NB4 (cell line): ENCODE measurements at places on chromosomes 4 and X.

GRCh38 chr4:65671372-65671771 is 1.1 kb upstream of the EPHA5 start:
- no peak for DNase-seq

GRCh38 chr4:155684423-155684822 is 17.8 kb downstream of the GUCY1A1 start:
- no peak for DNase-seq

- no peak for DNase-seq
Observed at GRCh38 chrX:151985531-151985930, 11.1 kb upstream of the GABRE start.

DNA sequence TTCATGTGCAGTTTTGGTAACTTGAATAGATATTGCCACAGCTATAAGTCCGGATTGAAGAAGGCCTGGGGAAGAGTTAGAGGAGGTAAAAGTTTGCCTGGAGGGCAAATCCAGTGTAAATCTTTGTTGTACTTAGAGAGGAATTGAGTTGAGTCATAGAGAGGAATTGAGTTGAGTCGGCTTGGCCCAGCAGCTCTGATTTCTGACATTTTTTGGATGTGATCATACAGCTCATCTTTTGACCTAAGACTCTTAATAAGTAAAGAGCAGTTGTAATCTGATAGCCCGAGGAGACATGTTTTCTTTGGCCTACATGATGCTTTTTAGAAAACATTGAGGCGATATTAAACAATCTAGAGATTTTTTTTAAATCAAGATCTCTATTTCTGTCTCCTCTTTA is 3.9 kb downstream of the KIT start:
- DNase-seq, result no peak

DNA sequence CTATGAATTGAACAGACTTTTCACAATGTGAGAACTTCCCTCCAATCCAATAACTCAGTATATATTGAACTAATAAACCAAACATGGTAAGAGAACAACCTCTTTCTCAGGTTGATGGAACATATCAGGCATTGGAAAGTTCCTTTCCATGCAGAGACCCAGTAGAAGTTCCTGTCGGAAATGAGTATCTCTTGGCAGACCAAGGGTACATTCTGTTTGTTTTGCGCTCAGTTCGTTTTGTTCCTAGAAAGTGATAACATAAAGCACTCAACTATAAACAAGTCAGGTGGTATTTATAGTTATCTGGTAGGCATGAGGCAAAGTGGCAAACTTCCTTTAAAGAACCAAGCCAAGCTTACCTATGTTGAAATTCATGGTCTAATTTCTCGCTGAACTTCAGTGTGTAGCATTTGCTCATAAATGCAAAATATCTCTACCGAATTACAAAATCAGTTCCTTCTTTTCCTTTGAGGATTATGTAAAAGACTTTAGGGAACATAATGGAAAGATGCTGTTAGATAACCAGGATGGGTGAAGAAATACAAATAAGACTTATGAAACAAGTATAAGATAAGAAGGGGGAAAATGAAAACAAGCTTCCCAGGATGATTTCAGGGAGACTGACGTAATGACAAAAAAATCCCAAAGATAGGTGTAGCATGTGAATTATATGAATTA is 120.3 kb downstream of the ARHGAP24 start:
- DNase-seq, result no peak

- no peak for DNase-seq
Observed at GRCh38 chrX:146054311-146054710, 236.7 kb downstream of the SLITRK2 start.

GRCh38 chr4:28357990-28358389 is 1497.3 kb downstream of the STIM2 start:
- no peak for DNase-seq

- no peak for DNase-seq
Observed at GRCh38 chr4:119763386-119763785, 134.8 kb upstream of the PDE5A start.

- no peak for DNase-seq
Observed at GRCh38 chr4:5882947-5883346, 9.9 kb downstream of the CRMP1 start.

DNA sequence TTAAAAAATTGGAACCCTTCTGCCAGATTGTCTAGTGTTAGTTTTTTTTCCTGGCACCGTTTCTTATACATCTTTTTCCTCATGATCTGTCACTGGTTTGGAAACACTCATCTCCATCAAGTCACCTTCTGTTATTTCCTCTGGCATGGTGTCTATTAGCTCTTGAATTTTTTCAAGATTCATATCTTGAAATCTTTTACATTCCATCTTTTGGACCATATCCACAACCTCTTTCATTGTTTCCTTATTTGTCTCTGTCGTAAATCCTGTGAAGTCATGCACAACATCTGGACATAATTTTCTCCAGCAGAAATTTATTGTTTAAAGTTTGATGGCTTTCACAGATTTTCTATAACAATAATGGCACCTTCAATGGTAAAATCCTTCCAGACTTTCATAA is 10.2 kb upstream of the TMEM185A start:
- DNase-seq, result no peak

GRCh38 chrX:74458736-74459135 is 37.4 kb downstream of the SLC16A2 start:
- peak; percentile 9 for DNase-seq

GRCh38 chrX:119238557-119238956 is 2.5 kb downstream of the PGRMC1 start:
- DNase-seq, result no peak

DNA sequence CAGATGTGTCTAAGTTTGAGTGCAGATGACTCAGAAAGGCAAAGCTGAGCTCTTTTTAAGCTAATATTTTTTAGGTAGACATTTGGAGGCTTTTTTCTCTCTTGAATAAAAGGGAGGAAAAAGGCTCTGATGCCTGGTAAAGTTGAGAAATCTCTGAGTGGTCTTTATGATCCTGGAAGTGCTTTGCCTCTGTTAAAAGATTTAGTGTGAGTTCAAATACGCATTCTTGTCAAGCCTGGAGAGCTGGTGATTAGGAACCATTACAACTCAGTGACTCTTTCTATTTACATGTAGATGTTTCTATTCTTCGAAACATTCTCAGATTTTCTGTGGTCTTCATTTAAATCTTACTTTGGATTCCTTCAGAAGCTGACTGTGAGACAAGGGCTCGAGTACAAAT is 143.4 kb upstream of the MED14 start:
- DNase-seq, result no peak

- DNase-seq, result no peak
Observed at GRCh38 chr4:149555146-149555545, 260.5 kb downstream of the IQCM start.

GRCh38 chrX:105648732-105649131 is 173.6 kb upstream of the NRK start:
- DNase-seq, result no peak

GRCh38 chrX:119635799-119636198 is 29.6 kb upstream of the NKRF start:
- no peak for DNase-seq

DNA sequence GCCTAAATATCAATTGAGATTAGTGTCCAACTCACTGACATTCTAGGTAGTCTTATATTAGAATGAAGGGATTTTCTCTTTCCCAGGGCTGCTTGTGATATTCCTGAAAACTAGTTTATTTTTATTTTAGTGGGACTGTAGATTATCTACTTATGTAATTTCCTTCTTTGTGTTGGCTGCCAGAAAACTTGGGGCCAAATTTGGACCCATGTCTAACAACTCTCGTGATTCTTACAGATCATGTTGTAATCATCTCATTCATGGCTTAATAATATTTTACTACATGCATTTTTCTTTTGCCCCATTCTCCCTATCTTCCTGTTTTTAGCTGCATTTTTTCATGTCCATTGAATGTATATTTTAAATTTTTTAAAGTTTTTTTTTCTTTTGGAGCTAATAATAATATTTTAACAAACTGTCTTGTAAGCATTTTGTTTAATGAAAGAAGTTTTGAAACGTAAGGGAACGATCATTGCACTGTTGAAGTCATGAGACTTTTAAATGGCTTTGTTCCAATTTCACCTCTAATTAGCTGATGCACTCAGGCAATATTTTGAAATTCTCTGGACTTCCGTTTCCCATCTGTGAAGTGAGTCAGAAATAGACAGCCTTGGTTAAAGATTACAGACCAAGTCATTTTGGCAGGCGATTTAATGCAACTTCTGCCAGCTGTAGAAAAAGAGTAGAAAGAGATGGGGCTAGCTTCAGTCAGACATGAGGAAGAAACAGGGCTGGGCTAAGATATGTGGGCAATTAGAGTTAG is 14.3 kb upstream of the TDO2 start:
- DNase-seq, result peak; percentile 32

GRCh38 chr4:181006499-181007260 is 1236.5 kb upstream of the TENM3 start:
- DNase-seq, result no peak

GRCh38 chr4:28948501-28948900 is 1771.7 kb upstream of the PCDH7 start:
- no peak for DNase-seq

DNA sequence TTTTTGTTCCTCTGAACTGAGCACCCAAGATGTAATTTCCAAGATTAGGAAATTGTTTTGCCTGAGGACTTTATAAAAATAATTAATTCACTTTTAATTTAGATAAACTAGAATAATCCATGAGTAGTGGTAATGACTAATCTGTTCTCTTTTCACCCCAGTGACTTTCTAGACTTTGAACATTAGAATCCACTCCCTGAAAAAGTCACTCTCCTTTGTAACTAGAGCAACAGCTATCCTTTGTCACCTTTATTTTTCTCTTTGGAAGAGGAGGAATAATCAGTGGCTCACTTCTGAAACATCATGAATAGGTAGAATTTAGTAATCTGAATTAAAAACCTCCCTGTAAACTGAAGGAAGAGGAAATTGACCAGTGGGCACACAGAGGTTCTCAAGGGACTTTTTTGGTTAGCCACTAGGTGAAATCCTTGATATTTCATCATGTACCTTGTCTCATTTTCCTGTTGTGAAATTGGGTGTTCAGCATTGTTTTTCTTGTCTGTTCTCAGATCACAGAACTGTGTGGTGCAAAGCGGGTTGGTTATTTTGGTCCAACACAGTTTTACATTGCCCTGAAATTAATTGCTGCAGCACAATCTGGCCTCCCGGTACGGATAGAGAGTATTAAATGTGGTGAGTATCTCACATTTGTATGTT is 59.4 kb downstream of the REPS2 start:
- peak; percentile 78 for DNase-seq

- no peak for DNase-seq
Observed at GRCh38 chr4:25560605-25561004, 95.0 kb upstream of the SLC34A2 start.

- no peak for DNase-seq
Observed at GRCh38 chrX:20116087-20116576, 575 bp downstream of the MAP7D2 start.
